ENCODE measurements at places on chromosomes 2 and 18.

- DNase-seq: no peak
These were observed 119.8 kb downstream of the BCL2 start for GRCh38 chr18:63199743-63200241.

DNA sequence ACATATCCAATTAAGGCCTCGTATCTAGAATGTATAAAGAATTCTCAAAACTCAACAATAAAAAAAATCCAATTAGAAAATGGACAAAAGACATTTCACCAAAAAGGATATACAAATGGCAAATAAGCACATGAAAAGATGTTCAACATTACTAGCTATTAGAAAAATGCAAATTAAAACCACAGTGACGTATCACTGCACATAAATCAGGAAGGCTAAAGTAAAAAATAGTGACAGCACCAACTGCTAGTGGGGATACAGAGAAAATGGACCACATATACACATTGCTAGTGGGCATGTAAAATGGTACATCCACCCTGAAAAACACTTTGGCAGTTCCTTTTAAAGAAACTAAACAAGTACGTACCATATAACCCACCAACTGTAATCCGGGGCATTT is 59.7 kb downstream of the SMAD4 start:
- no peak for DNase-seq

DNA sequence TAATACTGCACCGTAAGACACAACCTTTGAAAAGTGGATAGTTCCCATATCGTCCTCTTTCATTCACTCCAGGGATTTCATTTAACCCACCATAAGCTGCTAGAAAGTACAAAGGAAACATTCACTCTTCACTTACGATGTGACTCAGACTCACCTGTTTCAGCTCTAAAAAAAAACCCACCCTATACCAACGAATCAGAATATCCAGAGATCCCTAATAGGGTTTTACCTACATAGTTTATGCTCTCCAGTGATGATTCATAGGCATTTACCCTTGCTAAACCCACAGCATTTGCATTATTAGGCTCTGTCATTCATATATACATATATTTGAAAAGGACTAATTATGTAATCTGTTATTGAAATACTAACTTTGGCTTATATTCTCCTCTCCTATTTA is 60.2 kb downstream of the PRPF40A start:
- no peak for DNase-seq

DNA sequence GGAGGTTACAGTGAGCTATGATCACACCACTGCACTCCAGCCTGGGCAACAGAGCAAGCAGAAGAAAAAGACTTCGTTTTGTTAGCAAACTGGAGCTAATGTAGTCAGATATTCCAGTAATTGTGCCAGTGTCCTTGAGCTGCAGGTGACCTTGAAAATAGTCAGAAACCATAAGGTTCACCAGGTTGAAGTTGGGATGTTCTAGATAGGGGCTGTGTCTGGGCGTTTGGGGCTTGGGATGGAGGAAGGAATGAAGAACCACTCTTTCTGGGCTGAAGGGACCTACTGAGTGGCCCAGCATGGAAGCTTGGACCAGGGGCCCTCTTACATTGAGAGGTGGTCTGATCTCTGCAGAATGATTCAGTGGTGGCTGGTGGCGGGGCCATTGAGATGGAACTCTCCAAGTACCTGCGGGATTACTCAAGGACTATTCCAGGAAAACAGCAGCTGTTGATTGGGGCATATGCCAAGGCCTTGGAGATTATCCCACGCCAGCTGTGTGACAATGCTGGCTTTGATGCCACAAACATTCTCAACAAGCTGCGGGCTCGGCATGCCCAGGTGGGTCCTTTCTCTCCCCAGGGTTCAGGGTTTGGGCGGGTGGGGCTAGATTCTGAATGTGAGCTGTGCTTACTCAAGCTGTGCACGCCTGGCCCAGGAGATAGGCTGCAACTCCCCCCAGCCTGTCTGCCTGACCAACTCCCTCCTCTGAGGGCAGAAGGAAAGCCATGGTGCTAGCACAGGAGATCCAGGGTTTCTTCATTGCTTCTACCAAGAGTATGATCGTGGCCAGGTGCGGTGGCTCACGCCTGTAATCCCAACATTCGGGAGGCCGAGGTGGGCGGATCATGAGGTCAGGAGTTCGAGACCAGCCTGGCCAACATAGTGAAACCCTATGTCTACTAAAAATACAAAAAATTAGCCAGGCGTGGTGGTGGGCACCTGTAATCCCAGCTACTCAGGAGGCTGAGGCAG is 17.1 kb downstream of the CCT7 start:
- no peak for DNase-seq

- DNase-seq: no peak
These were observed 343.5 kb upstream of the NT5C1B start for GRCh38 chr2:18932853-18933252.

DNA sequence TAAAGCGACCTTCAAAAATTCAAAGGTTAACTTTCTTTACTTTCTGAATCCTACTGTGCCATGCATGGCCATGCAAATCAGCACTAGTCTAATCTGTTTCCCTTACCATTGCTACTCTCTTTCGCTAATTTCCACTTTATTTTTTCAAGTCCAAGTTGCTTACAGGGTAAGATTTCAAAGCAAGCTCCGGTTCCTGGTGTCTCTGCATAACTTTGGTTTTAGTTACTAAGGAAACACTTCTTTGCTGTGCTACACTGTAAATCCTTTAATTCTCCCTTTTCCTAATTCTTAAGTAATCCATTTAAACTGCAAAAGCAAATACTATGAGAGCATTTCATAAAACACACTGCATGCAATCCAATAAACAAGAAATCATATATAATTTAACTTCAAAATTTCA is 383.5 kb upstream of the LYPD1 start:
- no peak for DNase-seq

DNA sequence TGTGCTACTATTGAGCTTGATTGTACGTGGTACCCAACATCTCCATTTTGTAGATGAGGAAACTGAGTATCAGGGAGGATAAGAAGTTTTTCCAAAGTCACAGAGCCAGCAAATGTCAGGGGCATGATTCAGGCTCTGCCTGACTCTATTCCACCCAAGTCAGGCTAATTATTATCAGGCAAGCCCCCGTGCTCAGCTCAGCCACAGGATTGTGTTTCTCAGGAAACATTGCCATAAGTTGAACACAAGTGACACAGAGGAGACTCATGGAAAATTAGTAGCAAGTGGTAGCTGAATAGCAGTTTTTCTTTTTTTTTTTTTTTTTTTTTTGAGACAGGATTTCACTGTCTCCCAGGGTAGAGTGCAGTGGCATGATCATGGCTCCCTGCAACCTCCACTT is 260.5 kb downstream of the C1D start:
- no peak for DNase-seq

DNA sequence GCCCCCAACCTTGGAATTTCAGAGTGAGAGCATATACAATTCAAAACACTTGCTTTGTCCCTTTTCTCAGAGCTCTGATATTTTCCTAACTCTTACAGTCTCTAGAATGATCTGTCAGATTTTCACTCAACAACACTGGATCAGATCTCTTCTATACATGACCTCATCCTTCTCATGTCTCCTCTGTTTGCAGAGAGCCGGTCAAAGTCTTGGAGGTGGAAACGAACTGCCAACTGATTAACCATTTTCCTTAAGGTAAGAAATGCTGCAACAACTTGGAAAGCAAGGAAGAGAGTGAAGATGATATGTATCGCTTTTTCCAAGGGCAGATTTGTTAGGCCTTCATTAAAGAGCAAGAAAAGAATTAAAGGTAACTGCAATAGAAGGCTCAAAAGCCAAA is 4.9 kb downstream of the TMEM17 start:
- no peak for DNase-seq

DNA sequence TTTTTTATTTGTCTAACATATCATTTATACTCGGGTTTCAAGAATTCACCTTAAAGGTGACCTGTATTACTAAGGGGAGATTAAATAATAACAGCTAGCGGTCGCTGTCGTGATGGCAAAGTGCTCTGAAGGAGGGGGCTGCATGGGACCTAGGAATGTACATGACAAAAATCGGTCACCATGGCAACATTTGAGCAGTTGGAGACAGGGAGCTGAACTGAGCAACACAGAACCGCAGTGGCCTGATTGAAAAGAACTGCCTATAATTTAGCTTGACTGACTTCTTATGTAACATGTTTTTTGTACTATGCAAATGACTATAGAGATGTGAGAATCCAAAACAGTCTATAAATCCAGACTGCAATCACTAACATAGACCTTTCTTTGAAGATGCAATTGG is 34.3 kb upstream of the EPHA4 start:
- no peak for DNase-seq

Measured in HT-29 (cell line).